ENCODE measurements at places on chromosomes 6 and 20.
A peak's percentile ranks its signal among the peaks of the same experiment; 100 is the strongest.

GRCh38 chr6:124132256-124132655 is 328.6 kb downstream of the NKAIN2 start:
- no peak for DNase-seq

DNA sequence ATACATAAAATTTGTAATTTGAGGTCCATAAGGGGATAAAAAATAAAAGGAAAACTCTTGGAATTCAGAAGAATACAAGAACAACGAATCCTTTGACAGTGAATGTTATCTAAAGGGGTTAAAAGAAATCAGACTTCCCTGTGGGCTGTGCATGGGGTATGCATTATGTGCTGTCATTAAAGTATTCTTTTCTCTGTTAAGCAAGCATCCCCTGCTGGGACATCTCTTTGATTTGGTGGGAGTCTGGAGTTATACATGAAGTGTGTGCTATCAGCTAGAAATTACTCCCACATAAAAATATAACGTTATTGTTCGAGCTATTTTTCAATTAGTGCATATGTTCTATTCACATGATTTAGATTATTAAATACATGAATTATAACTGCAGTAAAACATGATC is 195.2 kb downstream of the CENPW start:
- DNase-seq: no peak

- DNase-seq: no peak
Measured at GRCh38 chr20:32792731-32793458, 26.9 kb upstream of the MAPRE1 start.

- DNase-seq: no peak
Measured at GRCh38 chr20:2814587-2815051, at the start of gene C20orf141. Gene C20orf141, plus strand, starts transcription at chr20:2814987. Its CDS starts 198 bp downstream, at chr20:2815185.

DNA sequence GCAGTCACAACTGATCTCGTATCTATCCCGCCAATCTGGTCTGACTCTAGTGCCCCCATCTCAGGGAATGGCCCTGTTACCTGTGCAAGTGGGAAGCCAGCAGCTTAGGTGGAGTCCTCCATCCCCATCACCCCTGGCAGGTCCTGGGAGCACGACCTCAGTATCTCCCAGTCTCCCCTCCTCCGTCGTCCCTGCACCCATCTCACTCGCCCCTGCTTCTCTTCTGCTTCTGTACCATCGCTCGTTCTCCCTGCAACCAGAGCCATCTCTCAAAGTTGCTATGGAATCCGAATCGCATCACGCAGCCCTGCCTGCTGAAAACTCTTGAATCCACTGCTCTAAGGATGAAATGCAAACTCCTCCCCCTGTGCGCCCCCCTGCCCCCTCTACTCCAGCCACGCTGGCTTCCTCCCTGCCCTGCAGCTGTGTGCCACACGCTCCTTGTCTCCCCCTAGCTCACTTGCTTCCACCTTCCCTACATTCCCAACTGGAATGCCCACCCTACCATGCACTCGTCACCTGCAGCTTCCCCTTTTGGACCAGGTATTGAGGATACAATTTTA is 64.0 kb upstream of the PTGIS start:
- no peak for DNase-seq

DNA sequence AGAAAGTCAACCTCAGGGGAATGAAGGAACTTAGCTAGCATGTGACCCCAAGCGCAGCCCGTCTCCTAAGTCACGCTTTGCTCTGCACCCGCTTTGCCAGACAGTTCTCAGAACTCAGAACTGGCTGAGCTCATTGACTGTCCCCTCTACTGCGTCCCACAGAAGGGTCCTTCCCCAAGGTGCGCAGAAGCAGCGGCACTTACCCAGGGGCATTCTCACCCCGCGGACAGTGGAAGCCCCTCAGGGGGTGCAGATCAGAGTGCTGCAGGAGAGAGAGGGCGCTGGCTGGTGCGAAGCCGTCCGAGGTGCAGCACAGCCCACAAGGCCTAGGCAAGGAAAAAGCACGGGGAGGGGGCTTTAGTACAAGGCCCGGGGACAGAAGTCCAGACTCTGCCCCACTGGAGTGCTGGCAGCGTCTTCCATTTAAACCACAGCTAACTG is 807 bp downstream of the SNHG17 start:
- DNase-seq: peak; percentile 64

DNA sequence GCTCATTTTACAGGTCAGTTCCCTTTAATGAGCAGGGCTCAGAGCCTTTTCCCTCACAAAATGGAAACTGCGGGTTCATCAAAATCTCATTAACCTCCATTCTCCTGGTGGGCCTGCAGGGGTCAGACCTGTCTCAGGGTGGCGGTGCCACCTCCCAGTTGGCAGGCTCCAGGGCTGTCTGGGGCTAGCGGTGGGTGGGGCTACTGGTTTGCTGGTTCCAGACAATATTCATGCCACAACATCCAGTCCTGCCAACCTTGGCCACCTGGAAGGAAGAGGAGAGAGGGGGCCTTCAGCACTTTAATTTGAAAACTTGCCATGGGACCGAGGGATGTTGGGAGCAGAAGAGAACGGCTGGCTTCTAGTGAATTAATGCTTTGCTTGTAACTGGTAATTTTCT is 41.9 kb upstream of the CTNNBL1 start:
- DNase-seq: no peak

DNA sequence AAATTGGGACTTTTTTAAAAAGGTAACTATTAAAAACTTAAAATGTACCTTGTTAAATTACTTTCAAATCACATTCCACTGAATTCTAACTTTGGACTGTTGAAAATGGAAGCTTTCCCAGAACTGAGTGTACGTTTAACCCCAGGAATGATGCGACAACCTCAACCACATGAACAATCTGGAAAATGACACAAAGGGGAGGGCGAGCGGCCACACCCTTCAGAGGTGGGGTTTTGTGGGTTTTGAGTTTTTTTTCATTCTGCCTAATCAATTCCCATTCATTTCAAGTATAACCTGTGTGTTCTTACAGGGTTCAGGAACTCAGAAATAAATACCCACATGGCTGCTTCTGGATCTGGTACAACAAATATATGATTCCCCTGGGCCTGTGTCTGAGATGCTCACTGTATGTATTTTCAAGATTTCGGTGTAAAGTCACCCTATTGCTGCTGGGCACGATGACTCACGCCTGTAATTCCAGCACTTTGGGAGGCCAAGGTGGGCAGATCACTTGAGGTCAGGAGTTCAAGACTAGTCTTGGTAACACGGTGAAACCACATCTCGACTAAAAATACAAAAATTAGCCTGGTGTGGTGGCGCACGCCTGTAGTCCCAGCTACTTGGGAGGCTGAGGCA is 21.6 kb downstream of the CNKSR3 start:
- no peak for DNase-seq

DNA sequence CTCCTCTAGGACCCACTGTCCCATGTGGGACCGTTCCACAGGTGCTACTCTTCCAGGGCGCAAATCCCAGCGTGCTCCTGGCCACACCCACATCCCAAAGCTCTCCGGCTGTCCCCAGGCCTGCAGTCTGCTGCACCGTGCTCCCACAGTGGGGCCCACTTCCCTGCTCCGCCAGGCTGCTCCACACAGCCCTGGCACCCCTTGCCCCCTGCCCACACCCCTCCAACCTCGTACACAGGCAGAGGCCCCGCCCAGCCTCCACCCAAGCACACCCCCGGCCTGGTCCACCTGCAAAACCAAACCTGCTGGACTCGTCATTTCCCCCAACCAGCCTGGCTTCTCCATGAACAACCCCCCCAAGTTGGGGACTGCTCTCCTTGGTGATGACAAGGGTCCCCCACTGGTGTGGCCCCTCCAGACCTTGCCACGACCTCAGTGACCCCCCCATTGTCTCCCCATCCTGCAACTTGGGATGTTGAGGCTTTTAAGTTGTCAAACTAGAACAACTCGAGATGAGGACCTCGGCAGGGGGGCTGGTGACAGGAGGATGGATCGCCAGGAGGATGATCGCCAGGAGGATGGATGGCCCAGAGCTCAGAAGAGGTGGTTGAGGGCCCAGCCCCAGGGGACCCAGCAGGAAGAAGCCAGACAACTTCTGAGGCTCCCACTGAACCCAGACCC is 27.1 kb downstream of the YTHDF1 start:
- no peak for DNase-seq

- no peak for DNase-seq
Measured at GRCh38 chr6:169592558-169592957, 109.3 kb downstream of the WDR27 start.

DNA sequence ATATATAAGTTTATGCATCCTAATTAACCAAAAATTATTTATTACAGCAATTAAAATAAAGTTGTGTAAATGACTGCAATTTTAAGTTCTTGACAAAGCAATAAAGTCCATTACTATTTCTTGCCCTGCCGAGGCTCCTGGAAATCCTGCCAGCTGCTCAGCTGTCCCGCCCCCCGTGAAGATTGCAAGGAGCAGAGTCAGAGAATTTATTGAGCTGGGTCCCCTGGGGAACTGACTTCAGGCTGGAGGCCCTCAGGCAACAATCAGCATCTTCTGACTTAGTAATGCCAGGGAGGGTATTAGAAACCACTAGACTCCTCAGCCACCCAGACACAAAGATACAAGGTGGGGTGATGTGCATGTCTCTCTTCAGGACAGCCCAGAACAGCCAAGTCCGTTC is 92.3 kb downstream of the EDN3 start:
- DNase-seq: no peak

DNA sequence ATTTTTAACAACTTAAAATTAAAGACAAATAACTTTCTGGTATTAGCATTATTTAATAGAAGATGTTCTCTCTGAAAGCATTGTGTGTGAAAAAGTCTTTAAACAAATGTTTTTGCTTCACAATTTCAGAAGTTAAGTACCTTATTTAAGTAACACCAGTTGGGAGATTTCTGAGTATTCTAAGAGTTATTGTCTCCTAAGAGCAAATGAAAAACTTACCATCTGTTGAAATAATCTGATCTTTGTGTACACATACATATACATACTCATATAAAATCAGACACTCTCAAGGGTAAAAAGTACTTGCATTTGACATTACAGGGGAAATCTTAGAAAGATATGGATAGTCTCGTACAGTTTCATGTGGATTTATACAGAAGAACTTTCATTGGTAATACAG is 2.4 kb downstream of the BTBD3 start:
- DNase-seq: no peak

GRCh38 chr6:135944120-135944519 is 92.6 kb downstream of the PDE7B start:
- DNase-seq: no peak

DNA sequence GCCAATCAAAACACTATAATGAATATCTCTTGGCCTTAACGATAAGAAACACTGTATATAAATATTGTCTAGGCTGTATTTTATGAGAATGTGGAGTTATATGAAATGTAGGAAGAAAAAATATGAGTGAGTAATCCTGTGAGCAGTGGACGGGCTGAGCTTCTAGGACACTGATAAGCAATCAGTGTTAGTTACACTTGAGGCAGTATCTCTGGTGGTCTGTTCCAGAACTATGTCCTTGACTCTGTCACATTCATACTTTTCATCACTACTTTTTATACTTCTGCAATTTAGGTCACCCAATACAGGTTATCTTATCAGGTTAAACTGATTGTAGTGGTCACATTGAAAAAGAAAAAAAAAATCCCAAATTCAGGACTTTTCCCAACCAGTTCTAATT is 360.4 kb downstream of the LAMA2 start:
- DNase-seq: no peak

DNA sequence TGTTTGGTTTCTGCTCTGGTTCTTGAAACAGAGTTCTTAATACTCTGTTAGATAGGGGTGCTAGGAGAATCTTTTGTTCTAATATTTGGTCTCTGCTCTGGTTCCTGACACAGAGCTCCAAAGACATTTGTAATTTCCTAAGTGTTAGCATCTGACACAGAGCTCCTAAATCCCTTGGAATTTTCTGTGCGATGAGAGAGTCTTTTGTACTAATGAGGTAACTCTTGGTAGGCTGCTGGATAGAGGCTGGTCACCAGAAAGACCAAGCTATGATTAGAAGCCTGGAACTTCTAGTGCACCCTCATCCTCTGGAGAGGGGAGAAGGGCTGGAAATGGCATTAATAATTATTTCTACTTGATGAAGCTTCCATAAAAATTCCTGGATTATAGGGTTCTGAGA is 7.7 kb upstream of the CD109 start:
- no peak for DNase-seq

DNA sequence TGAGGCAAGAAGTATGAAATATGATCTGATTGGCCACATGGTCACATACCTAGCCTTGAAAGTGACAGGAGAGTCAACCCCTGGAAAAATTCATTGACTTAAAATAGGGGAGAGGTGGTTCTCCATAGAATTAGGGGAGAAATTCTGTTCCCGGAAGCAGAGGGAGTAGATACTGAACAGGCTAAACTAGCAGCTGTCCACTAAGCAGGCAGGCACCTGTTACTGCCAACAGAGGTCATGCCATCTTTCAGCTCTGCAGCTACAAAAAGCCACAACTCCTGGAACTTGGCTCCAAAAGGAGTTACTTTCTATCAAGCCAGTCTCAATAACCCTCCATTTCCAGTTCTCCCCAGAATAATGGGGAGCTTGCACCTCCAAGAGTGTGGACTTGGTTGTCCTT is 352.5 kb downstream of the MAFB start:
- no peak for DNase-seq

GRCh38 chr20:63972312-63973159 is 2.8 kb upstream of the ZNF512B start:
- no peak for DNase-seq

All from stimulated activated effector memory CD8-positive, alpha-beta T cell treated with anti-CD3 and anti-CD28 coated beads, Interleukin-12 subunit alpha, Interleukin-12 subunit beta, amount 100 ng/mL, for 72 hours (primary cell).